ENCODE measurements at places on chromosomes 11 and 22.

DNA sequence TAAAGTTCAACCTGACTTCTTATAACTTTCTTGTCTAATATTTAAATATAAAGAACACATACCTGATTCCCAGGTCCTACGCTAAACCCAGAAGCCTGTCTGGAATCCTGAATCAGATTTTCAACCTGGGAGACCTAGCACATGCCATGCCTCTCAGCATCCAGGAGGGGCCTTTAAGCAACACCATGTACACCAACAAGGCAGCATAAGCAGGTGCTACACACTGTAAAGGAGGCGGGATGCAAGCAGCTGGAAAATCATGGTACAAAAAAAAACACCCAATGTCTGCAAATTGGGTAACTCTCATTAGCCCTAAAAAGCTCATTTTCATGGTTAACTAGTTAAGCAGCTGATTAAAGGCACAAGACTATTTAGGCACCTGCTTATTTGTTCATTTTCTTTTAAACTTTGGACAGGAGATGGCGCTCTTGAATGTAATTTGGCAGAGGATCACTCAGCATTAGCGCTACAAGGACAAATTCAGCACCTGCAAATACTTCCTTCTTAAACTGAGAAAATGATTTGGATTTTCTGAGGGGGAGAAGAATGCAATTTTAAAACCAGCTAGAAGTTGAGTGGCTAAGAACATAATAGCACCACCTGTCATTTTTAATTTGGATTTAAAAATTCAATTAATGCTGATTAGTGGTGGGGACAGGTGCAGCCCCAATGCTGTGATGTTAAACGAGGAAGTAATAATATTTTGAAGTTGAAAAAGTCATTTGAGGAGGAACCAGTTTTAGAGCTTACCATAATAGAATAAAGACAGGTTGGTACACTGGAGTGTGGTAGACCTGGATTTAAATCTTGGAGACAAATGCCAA is 104.0 kb downstream of the FAR1 start:
- no peak for DNase-seq

GRCh38 chr11:26936109-26936508 is 57.8 kb upstream of the FIBIN start:
- DNase-seq, result no peak

DNA sequence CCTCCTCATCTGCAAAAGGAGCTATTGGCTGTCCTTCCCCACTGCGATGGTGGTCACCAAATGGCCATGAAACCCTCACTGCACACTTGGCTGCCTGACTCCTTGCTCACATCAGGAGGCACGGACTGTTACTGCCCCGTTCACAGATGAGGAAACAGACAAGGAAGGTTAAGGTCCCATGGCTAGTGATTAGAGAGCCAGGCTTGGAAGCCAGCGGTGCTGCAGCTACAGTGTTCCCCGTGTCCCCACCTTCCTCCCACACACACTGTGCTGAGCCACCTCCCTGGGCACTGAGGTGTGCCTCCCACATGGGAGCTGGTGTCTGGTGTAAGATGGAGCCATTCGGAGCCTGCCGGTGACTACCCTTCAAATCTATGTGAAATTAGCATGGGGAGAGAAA is 2.6 kb downstream of the ARHGAP8 start:
- no peak for DNase-seq

GRCh38 chr11:87114093-87114492 is 76.4 kb downstream of the TMEM135 start:
- no peak for DNase-seq

DNA sequence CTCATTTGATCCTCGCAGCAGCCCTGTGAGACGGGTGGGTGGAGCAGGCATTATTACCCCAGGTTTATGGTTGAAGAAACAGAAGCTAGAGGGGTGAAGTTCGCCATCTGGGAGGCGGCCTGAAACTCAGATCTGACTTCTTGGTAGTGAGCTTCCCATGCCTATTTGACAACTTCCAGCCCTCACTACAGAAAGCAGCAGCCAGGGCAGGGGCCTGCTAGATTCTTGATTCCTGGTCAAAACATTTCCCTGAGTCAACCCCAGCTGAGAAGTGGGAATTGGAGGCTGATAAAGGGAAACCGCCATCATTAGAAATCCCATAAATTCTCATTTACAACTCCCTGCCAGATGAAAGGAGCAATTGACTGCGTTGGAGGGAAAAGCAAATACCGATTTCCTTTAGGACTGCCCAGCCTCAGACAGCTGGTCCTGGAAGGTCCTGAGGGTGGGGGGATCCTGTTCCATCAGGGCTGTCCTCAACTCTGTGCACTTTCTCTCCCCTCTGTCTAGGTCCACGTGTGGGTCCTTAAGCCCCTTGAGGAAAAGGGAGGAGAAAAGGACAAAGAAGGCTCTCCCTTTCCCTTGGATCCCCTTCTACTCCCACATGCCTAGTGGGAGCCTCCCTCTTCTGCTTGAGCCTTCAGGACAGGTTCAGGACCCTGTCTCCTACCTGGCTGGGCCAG is 10.2 kb upstream of the NECTIN1 start:
- no peak for DNase-seq

DNA sequence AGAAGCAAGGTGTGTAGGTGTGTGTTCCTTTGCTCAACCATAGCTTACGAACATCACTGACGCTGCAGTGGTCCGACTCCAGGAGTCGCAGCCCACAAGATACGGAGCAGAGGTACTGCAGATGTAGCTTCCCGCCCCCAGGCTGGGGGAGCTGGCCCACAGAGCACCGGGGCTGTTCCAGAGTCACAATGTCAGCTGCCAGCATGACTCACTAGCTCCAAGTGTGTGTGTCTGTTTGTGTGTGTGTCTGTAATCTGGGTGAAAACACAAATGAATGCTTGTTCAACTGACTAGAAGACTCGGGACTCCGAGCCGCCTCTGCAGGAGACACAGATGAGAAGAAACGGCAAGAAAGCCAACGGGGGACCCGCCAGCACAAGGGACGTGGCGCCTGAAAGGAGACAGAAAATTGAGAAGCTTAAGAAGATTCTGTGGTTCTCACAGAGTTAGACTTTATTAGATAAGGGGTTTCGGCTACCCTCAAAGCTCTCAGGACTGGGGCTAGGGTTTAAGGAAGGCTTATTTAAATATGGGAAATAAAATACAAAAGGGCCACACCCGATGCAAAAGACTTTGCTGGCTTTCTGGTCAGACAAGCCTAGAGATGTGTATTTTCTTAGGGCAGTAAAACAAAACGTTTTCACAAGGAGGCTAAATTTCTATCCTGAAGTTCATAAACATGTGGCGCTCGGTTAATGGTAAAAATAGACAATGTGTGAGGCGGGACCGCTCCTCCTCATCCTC is 10.7 kb downstream of the VSIG10L2 start:
- DNase-seq, result no peak

- no peak for DNase-seq
Measured at GRCh38 chr11:122197066-122197987, 81.3 kb upstream of the BLID start.

GRCh38 chr22:45129703-45130524 is 33.8 kb upstream of the NUP50 start:
- DNase-seq, result no peak

DNA sequence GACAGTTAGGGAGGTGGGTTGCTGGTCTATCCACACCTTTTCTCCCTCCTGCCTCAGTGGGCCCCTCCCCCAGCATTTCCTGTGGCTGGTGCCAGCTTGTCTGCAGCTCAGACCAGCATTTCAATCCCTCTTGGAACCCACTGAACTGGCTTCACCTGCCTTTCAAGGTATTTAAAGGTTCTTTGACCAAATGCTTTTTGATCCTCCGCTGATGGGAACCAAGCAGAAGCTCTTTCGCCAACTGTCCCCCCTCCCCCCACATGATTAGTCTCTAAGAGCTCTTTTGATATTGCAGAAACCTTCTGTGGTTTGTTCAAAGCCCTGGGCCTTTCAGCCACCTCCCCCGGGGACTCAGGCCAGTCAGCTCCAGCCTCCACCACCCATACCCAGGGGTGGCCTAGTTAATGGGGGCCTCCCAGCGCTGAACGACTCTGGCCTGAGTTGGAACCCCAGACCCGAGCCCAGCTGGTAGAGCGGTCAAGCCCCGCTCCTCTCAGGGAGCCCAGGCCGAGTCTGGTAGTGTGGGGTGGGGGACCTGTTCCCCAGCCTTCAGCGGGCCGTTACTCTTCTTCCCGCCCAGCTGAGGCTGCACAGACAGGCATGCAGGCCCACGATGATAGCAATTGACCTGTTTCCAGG is 6.0 kb upstream of the SYT7 start:
- no peak for DNase-seq

DNA sequence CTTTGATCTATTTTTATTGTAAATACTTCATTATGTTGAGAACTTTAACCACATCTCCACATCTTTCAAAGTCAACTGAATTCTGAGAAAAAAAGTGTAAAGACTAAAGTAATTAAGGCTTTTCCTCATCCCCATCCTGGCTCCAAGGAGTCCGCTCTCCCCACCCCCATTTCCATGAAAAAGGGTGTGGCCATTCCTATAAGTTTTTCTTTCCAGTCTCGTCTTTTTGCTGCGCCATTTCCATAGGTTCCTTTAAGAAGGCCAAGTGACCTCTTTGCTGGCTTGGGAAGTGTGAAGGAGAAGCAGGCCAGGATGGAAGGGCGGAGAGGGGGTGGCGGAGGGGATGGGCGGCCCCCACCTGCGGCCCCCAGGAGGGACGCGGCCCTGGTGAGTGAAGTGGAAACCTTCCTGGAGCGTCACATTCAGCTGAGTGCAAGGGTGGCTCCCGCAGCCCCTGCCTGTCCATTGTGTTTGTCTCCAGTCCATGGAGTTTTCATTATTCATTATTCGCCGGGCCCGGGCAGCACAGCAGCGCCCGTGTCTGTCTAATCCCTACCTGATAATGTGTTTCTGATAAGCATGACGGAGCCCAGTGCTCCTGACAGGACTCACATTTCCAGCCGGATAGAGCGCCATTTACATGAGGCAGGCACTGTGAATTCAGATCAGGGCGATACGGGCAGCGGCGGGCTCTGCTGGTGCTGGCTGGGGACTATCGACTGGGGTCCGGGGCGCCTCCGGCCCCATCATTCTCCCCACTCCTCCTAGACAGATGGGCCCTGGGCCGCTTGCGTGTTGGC is 739.8 kb downstream of the OPCML start:
- no peak for DNase-seq

GRCh38 chr11:14499178-14499559 is 442 bp downstream of the COPB1 start:
- DNase-seq, result no peak

GRCh38 chr11:45180179-45180847 is 33.9 kb downstream of the PRDM11 start:
- no peak for DNase-seq

DNA sequence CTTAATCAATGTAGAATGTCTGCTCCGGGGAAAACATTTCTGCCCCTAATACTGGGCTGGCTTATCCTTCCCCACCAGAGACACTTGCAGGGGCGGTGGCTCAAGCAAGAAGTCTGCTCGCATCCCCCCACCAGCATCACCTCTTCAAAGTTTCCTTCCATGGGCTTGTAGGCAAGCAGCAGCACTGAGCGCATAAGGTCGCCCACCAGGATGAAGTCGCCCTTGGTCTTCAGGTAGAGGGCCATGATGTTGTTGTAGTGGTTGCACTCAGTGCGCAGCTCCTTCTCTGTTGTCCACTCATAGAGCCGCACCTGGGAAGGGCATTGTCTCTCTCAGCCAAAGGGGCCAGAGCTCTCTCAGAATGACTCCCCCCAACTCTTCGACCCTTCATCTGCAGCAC is 8.6 kb upstream of the VWCE start:
- no peak for DNase-seq

DNA sequence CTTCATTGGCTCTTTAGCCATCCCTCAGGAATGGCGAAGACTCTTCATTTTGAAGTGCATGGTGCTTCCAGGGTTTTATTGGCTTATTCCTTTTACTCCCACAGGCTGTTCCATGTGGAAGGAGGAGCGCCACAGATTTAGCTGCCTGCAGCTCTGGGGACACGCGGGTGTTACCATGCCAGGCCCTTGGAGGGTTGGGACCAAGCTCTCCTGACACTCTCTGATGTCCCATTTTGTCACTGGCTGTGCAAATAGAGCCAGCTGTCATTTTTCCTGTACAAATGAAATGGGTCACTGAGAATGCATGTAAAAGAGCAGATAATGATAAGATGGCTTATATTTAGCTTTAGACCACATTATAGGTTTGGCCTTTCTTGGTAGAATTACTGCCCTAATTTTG is 9.2 kb downstream of the THYN1 start:
- no peak for DNase-seq

DNA sequence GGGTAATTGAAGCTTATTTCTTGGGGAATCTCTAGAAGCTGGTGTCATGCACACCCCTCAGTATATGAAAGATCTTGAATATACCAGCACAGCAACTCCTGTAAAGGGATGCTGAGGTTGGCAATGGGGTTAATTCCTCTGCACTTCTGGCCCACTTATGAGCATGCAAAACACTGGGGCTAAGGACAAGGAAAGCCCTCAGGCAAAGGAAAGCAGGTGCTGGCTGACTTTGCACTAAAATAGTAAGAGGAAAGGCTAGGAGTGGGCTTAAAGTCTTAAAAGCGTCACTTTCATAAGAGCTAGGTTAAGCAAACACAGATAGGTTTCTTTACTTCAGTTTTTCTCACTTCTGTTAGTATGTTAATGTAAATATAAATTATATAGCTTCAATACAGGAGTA is 572.6 kb upstream of the LUZP2 start:
- no peak for DNase-seq

DNA sequence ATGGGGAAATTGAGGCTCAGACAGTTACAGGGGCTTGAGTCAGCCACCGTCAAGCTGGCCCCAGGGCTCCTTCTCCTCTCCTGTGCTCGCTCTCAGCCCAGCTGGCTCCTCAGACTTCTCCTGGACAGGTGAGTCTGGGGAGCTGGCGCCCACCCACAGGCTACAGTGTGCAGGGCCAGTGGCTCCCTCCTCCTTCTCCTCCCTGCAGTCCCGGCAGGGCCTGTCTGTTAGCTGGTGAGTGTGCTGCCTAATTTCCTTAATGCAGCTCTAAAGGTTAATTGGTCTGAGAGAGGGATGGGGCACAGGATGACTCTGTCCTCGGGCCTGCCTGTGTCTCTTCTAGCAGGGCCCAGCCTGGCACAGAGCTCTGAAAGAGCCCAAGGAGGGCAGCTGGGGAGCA is 31.7 kb downstream of the LMO1 start:
- DNase-seq, result no peak

- no peak for DNase-seq
Measured at GRCh38 chr11:122173074-122173450, 57.0 kb upstream of the BLID start.

GRCh38 chr11:120667281-120667680 is 155.7 kb downstream of the GRIK4 start:
- no peak for DNase-seq

DNA sequence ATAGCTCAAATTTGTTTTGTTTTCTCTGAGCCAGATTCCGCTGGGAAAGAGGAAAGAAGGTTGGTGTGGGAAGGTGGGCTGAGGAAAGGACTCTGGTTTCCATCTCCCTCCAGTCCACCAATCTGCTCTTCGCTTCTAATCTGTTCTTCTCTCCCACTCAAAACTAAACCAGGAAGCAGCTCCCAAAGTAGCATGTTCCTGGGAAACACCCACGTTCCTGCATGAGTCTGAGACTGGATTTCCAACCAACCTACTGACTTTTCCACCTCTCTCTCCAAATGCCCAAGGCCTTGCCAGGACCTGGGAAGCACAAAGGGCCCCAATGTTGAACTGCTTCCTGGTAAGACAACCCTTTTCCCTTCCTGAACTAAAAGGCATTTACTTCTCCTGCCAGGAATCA is 110.2 kb downstream of the WT1 start:
- no peak for DNase-seq

- no peak for DNase-seq
Measured at GRCh38 chr11:113736323-113736722, 30.2 kb upstream of the TMPRSS5 start.
